SJSA1 (cell line): ENCODE measurements at places on chromosomes 1 and 21. TPM values are rescaled to one million over a fixed set of nuclear protein-coding genes. Genes with fewer than 3 reads are reported as not detected.

DNA sequence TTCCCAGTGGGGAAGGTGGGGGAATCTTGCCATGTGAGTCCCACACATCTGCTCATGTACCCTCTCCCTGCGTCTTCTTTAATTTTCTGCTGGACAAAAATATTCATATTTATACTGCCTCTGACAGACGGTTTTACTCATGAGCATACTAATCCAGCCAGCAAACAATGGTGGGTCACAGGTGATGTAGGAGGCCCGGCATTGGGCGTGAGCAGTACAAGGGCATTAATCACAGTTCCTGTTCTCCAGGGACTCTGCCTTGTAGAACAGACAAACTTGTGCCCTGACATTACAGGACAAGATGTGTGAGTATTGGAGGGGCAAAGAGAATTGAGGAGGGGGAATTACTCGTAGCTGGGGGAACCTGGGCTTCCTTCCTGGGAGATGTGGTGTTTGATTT is 25.0 kb downstream of the MTARC1 start:
- DNase-seq = no peak

GRCh38 chr1:232644209-232644608 is 14.3 kb upstream of the SIPA1L2 start:
- no peak for DNase-seq

Gene CCDC27
- not detected in 2 replicates for total RNA-seq

GRCh38 chr1:30377230-30378002 is 346.0 kb downstream of the MATN1 start:
- DNase-seq = peak; percentile 30

GRCh38 chr1:229608590-229608989 is 17.3 kb downstream of the TAF5L start:
- DNase-seq = no peak

GRCh38 chr1:170252851-170253579 is 107.3 kb downstream of the NTMT2 start:
- DNase-seq = no peak

DNA sequence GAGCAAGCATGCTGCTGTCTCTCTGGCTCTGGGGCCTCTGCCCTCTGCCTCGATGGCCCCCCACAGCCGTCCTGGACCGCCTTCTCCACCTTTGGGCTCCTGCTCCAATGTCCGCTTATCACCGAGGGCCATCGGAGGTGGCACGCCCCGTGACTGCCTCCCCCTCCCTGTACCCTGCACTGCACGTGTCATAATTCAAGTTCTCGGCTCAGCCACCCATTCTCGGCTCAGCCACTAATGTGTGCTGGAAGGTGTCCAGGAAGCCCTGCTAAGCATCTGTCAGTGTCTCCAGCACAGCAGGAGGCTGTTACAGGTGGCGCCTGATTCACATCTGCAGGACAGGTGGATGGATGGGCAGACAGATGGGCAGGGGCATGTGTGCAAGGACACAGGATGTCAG is 45.5 kb downstream of the TP73 start:
- DNase-seq = no peak

GRCh38 chr1:233340966-233341516 is 13.5 kb downstream of the MAP3K21 start:
- DNase-seq = no peak

DNA sequence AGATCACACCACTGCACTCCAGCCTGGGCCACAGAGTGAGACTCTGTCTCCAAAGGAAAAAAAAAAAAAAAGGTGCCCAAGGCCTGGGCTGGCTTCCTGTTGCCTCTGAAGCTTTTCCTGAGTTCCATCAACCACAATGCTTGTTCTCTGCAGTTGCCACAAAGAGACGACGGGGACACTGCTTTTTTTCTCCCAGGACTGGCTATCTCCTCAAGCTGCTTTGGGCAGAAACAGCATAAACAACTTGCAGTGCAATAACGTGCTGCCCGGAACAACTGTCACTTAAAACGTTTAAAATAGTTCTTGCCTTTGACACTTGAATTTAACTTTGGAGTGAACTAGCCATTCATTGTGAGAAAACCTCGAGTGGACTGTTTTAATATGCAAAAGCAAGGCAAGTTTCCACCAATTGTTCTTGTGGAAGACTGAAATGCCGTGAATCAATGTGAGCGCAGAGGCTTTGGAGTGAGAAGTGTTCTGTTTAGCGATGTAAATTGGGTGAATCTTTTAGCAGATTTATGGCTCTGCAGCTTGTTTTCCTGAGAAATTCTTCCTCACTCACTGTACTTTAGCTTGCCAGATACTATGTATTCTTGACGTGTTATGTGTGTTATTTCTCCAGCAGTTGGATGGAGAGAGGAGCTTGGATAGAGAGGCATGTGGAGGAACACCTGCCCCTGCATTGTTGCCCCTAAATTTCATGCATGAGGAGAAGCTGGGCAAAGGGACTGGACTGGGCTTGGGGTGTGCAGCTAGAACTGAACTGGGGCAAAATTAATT is 188.1 kb upstream of the KIAA0040 start:
- no peak for DNase-seq

Gene DAB1
- total RNA-seq = not detected in 2 replicates

DNA sequence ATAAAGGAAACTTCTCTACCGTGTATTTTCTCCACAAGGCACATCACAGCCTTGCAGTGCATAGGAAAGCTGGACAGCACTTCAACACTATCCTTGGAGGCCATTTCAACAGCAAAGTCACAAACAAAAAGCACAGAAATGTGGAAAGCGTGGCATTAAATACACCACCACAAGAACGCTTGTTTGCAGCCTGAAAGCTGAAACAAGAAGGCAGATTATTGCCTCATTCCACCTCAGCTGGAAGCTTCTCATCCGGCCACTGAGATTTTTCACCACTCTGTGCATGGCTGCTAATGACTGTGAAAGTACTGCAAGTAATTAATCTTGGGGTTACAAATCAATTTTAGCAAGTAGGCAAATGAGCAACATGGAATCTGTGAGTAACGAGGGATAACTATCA is 50.9 kb upstream of the GALNT2 start:
- no peak for DNase-seq

DNA sequence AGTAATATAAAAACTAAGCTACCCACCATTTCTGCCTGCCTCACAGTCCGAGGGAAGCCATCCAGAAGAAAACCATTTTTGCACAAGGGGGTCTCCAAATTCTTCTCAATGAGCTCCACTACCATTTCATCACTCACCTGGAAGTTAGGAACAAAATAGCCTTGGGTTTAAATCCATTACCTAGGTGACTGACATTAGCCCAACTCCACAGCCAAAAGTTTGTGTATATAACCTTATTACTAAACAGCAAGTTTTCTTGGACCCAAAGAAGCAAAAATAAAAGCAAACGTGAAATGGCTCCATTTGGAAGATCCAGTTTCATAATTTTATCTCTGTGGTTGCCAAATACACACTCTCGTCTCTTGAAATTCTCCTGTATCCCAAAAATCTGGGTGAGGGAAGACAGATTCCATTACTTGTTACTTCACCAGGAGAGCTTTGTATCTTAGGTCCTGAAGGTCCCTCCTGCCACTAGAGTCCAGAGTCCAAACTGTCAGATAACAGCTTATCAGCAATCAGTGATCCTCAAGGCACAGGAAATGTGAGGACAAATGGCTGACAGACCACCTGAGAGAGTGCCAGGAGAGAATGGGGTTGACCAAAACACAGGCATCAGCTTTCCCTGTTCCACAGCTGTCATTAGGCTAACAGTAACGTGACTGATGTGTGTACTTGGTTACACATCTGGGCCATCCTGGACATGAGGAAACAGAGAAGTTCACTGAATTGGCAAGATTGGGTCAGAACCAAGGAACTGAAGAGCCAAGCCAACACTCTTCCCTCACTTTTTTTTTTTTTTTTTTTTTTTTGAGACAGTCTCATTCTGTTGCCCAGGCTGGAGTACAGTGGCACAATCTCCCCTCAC is 14.9 kb downstream of the AK2 start:
- no peak for DNase-seq

Gene PTTG1IP
- 403 and 590 TPM in 2 replicates for total RNA-seq

GRCh38 chr1:95770581-95770980 is 536.6 kb downstream of the RWDD3 start:
- no peak for DNase-seq

Gene ADAMTS5
- total RNA-seq = 0.06 and 1.1 TPM in 2 replicates

DNA sequence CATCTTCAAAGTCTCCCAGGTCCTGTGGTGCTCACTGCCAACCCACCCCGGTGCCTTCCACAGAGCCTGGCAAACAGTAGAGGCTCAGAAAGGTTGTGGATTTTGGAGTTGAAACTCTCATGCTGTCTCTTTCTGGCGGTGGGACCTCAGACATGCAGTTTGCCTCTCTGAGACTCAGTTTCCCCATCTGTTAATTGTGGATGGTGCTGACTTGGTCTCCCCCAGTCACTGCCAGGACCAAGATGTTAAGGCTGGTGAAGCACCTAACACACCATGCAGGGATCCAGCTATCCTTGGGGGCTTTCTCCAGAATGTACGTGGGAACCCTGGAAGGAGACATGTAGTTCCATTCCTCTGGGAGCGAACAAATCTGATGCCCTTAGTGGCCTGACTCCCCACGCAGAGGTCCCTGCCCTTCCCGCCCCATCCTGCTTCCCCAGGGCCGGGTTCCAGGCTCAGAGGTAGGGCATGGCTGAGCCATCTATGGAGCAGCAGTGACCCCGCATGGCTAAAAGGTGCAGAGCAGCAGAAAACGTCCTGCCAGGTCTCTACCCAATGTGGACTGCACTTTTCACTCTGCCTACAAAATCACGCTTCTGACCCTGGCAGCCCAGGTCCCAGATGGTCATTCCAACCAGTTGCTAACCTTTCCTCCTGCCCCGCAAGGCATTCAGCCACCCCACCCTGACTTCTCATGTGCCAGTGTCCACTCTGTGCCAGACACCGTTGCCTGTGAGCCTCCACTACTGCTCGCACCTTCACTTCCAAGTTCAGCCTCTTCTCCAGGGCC is 9.2 kb upstream of the TTC22 start:
- peak; percentile 46 for DNase-seq

- peak; percentile 37 for DNase-seq
Observed at GRCh38 chr1:19344372-19344810, 32.3 kb downstream of the SLC66A1 start.

Gene GPR157
- 6.0 and 6.5 TPM in 2 replicates for total RNA-seq

DNA sequence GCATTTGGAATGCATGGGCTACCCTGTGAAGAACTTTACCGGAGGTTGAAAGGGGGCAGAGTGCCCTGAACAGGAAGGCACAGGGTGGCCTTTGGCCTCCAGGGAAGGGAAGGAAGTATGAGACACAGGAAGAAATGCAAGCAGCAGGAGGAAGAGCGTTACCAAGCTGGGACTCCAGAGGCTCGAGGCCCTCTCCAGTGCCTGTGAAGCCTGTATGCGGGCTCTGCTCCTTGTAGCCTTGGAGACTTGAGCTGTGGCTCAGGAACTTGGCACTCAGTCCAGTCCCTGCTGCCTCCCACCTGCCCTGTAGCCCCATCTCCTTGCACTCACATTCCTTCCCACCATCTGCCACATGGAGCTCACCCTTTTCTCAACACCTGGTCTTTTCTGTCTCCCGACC is 33.5 kb upstream of the RNF19B start:
- no peak for DNase-seq

Gene LYPD8
- not detected in 2 replicates for total RNA-seq

Gene SPATA21
- total RNA-seq = not detected in 2 replicates

GRCh38 chr1:209839875-209840546 is 12.2 kb downstream of the UTP25 start:
- DNase-seq = peak; percentile 86

DNA sequence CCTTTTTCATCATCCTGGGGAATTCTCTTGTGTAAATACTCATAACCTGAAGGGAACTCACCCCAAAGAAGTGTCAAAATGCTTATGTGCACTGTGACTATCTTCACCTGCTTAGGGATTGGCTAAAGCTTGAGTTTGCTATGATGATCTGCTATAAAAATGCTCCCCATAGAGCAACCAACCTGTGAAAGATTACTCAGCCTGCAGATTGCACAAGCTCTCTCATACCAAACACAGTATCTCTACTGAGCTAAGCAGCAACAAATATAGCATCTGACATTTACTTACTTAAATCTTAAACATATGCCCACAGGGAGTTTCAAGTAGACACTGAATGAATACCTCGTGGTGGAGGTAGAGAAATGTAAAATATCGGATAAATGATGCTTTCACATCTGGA is 725.8 kb downstream of the MRPL39 start:
- no peak for DNase-seq

- DNase-seq = no peak
Observed at GRCh38 chr1:172477741-172478140, 33.9 kb upstream of the PIGC start.

GRCh38 chr1:51752073-51752948 is 126.2 kb downstream of the NRDC start:
- DNase-seq = no peak

Gene OR2M5
- total RNA-seq = not detected in 2 replicates

GRCh38 chr1:85894651-85895050 is 186.4 kb upstream of the ZNHIT6 start:
- DNase-seq = peak; percentile 11

DNA sequence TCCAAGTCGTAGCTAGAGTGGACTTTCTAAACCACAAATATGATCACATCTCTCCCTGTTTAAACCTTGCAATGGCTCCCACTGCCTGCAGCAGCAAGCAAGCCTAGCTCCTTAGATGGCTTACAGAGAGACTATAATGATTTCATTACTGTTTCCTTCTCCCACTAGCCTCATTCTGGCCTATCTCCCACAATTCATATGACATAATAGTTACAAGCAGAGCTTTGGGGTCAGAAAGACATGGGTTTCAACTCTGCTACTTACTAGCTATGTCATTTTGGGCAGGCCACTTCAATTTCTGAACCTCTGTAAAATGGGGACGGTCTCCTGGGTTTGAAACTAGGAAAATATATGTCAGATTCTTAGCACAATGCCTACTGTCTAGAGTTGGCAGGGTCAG is 143.3 kb downstream of the TRABD2B start:
- DNase-seq = no peak
